ENCODE measurements at places on chromosomes 11 and 22. TPM values are rescaled to one million over a fixed set of nuclear protein-coding genes. Genes with fewer than 3 reads are reported as not detected.

The DUSP8 gene
- total RNA-seq = 1.3 TPM

- no peak for DNase-seq
Measured at GRCh38 chr22:17647991-17648390, 9.4 kb downstream of the BCL2L13 start.

GRCh38 chr11:83037877-83038276, 33.8 kb downstream of the RAB30 start:
- DNase-seq = no peak

The SEZ6L gene
- total RNA-seq = not detected

DNA sequence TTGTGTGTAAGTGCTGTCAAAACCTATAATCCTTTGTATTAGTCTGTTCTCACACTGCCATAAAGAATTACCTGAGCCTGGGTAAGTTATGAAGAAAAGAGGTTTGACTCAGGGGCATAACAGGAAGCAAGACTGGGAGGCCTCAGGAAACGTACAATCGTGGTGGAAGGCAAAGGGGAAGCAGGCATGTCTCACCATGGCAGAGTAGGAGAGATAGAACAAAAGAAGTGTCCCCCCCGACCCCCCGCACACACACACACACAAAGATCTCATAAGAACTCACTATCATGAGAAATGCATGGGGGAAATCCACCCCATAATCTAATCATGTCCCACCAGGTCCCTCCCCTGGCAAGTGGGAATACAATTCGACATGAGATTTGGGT, 2.3 kb upstream of the USP28 start:
- DNase-seq = no peak

DNA sequence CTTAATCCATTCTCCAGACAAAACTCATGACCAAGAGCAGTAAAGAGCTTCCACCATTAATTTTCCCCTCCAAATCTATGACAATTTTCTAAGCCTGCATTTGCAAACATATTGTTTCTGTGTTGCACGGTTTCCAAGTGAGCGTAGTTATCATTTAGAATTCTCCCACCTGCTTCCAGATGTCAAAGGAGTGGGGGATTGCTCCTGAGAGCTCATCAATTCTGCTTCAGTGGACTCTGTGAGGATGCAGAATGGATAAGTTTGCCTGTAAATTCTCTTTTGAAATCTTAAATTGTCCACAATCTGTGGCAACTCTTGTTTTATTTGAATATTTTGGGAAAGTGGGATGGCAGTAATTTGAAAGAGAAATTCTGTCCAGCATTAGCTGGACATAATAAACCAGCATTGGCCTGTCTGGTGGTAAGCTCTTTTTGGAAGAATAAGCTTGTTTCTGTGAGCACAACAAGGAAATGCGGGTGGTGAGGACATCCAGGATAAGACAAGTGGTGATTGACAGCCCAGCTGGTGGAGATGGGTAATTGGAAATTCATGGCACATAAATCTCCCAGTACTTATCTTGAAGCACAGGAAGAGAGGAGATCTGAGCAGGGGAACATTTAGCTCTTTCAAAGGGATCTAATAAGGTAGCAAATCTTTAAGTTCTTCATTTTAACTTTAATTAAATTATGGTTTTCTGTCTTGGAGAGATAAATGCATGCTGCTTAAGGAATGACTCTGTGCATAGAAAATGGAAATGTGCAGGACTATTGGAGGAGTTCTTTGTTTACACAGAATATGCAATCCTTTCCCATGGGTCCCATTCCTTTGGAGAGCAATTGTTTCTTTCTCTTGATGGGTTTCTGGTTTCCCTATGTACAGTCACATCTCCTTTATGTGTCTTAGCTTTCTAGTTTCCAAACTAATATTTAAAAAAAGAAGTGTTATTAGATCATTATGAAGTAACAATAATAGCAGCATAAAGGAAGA, 73.2 kb downstream of the FAT3 start:
- DNase-seq = no peak

- DNase-seq = no peak
Measured at GRCh38 chr11:19460718-19461405, 220.1 kb upstream of the E2F8 start.

- no peak for DNase-seq
Measured at GRCh38 chr22:37312549-37313183, 30.4 kb downstream of the CYTH4 start.

- DNase-seq = peak; percentile 7
Measured at GRCh38 chr11:65536412-65537295, 11.8 kb downstream of the SCYL1 start.

- no peak for DNase-seq
Measured at GRCh38 chr22:42664976-42665831, 16.0 kb upstream of the CYB5R3 start.

DNA sequence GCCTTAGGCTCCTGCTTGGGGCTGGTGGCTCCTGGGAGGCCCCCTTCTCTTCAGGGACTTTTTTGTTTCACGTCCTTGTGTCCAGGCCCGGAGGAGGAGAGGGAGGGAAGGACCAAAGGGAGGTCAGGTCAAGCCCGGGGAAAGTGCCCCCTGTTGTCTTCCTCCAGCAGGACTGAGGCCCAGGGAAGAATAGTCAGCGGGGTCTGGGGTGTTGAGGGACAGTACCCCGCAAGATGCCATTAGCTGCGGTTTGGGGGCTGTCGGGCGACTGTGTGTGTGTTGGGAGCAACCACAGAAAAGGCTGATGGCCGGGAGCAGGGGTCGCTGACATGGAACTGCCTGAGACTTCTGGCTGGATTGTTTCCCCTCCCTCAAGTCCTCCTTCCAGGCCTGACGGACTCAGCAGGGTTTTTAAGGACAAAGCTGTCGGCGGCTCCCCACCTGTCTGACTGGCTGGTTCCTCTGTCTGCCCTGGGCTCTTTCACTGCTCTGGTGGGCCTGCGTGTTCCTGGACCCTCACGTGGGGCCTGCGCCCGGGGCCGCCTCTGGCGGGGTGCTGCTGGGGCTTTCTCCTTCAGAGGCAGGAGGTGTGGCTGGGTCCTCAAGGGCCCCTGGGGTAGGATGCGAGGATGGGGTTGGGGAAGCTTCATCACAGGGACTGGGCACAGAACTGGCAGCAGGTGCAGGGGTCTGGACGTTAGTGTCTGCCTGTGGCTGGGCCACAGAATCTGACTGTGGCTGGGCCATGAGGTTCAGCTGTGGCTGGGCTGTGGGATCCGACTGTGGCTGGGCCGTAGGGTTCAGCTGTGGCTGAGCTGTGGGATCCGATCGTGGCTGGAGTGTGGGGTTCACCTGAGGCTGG, 1.5 kb downstream of the GPR152 start:
- DNase-seq = no peak

The P2RX3 gene
- not detected for total RNA-seq

DNA sequence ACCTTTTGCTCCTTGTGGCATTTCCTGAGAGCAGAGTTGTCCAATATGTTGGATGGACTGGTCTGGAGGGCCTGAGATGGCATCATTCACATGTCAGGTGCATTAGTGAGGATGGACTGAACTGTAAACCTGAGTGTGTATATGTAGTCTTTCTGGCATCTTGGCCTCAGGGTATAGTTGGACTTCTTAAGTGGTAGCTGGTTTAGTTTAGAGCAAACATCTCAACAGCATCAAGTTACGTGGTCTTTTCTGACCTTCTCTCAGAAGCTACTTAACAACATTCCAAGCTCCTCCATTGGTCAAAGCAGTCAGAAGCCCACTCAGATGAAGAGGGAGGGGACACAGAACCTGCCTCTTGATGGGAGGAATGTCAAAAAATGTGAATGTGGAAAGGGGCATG, 829.9 kb downstream of the METTL15 start:
- DNase-seq = no peak

Data from stomach (tissue), 19 donors.